Endothelial cell (in vitro differentiated cells): ENCODE measurements at places on chromosomes 6 and 20. TPM values are rescaled to one million over a fixed set of nuclear protein-coding genes. Genes with fewer than 3 reads are reported as not detected.
A peak's percentile ranks its signal among the peaks of the same experiment; 100 is the strongest.

The CYP21A2 gene
- 0.44 TPM for total RNA-seq

- H3K4me3 ChIP-seq: no peak overlapping the region
- no peak for DNase-seq
- H3K27me3 ChIP-seq: peaks cover 1% of the 10 kb centered on the region
- H3K27ac ChIP-seq: no peak overlapping the region
- H3K4me1 ChIP-seq: peaks cover 14% of the 10 kb centered on the region
These were observed 179.4 kb downstream of the FOXC1 start for GRCh38 chr6:1789092-1789491.

DNA sequence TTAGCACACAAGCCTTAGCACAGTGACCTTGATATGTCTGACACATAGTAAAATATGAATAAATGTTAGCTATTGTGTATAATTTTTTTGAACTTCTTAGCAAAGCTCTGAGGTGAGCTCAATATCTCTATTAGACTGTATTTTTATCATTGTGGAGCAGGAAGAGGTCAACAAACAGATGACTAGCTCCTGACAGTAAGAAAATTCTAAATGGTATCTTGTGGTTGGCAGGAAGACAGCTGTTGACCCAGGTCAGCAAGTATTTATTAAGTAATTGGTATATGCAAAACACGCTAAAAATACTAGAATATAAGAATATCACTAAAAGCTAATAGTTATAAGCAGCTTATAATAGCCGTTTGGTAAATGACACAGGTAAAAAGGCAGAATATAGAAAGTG, 77.5 kb upstream of the MARCKS start:
- no peak overlapping the region for H3K4me3 ChIP-seq
- H3K27me3 ChIP-seq: no peaks in the 10 kb centered on the region
- no peak for DNase-seq
- no peaks in the 10 kb centered on the region for H3K36me3 ChIP-seq

The ADAM33 gene
- 0.23 TPM for total RNA-seq

GRCh38 chr6:41236276-41236675, 8.1 kb downstream of the TREML4 start:
- DNase-seq: no peak
- H3K27me3 ChIP-seq: no peaks in the 10 kb centered on the region
- H3K36me3 ChIP-seq: no peaks in the 10 kb centered on the region
- peaks cover 15% of the 10 kb centered on the region for H3K4me1 ChIP-seq
- H3K4me3 ChIP-seq: no peak overlapping the region

- no peak overlapping the region for H3K27ac ChIP-seq
- peaks cover 8% of the 10 kb centered on the region for H3K4me1 ChIP-seq
- H3K27me3 ChIP-seq: no peaks in the 10 kb centered on the region
- DNase-seq: no peak
- no peak overlapping the region for H3K4me3 ChIP-seq
These were observed 4.0 kb upstream of the UBD start for GRCh38 chr6:29563435-29563965.

The C6orf132 gene
- 0.87 TPM for total RNA-seq

GRCh38 chr20:53763707-53764414, 170.2 kb upstream of the ZNF217 start:
- no peak for DNase-seq
- H3K27ac ChIP-seq: no peak overlapping the region
- H3K4me3 ChIP-seq: no peak overlapping the region

- no peak overlapping the region for H3K27ac ChIP-seq
- no peaks in the 10 kb centered on the region for H3K4me1 ChIP-seq
- no peaks in the 10 kb centered on the region for H3K36me3 ChIP-seq
These were observed 36.9 kb upstream of the RNF144B start for GRCh38 chr6:18350271-18350670.

The MEI4 gene
- 0.38 TPM for total RNA-seq

DNA sequence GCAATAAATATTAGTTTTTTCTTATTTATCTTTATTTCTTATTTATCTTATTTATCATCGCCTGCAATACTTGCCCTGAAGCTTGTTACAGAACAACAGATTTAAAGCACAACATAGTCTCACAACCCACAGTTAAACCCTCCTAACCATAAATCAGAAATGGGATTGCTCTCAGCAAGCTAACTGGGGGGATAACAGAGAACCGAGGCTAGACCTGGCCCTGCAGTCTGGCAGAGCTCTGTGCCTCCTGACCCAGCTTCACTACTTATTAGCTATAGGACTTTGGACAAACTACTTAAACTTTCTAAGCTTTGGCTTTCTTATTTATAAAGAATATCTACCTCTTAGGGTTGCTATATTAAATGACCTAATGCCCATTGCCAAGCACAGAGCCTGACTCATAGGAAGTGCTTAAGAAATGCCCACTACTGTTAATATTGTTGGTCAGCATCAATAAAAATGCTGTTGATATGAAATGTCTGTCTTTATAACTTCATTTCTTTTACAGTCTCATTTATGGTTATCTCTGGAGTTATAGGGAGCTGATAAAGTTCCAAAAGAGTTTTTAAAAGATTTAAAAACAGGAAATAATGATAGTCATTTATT, 87.9 kb upstream of the BEND6 start:
- peaks cover 17% of the 10 kb centered on the region for H3K4me1 ChIP-seq
- H3K36me3 ChIP-seq: no peaks in the 10 kb centered on the region
- H3K27ac ChIP-seq: no peak overlapping the region
- no peak overlapping the region for H3K4me3 ChIP-seq

The POFUT1 gene
- 43.5 TPM for total RNA-seq

The TRAPPC3L gene
- not detected for total RNA-seq

DNA sequence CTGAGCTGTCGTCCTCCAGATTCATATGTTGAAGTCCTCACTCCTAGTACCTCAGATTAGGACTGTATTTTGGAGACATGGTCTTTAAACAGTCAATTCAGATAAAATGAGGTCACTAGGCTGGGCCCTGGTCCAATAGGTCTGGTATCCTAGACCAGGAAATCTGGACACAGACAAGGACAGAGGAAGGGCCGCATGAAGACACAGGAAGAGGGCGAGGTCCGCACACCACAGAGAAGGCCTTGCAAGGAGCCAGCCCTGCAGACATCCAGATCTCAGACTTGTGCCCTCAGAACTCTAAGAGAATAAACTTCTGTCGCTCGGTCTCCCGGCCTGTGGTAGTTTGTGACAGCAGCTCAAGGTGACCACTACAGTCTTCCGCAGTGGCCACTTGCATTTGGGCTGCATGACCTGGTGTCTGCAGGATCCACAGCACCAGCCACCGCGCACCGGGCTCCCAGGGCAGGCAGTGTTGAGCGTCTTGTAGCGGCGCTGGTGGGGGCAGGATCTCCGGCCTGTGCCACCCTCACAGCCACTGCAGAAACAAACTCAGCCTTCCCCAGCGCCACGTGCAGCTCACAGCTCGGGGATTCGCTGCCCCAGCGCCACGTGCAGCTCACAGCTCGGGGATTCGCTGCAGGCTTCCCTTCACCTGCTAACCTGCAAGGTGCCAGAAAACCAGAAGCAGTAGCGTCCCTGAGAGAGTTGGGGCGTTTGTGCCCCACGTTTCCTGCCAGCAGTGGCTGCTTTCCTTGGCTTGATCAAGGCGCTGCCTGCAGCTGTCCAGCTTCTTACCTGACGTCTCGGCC, 6.0 kb upstream of the RBM38 start:
- H3K36me3 ChIP-seq: no peaks in the 10 kb centered on the region
- peaks cover 3% of the 10 kb centered on the region for H3K4me1 ChIP-seq
- no peak overlapping the region for H3K27ac ChIP-seq
- no peak for DNase-seq

The LHFPL5 gene
- total RNA-seq: not detected

DNA sequence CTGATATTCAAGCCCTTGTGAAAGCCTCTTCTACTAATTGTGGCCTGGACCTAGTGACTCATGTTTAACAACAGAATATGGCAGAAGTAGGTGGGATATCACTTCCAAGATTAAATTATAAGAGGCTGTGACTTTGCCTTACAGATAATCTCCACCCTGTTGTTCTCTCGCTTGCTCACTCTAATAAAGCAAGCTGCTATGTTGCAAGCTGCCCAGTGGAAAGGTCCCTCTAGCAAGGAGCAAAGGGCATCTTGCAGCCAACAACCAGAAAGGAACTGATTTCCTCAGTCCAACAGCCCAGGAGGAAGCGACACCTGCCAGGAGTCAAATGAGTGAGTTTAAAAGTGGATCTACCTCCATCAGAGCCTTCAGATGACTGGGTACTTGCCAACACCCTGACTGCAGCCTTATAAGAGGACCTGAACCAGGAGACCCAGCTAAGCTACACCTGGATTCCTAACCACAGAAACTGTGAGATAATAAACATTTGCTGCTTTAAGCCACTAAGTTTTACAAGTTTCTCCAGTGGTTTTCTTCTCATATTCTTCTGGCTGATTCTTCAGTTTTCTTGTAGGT, 112.6 kb downstream of the FRK start:
- no peaks in the 10 kb centered on the region for H3K4me1 ChIP-seq
- no peak overlapping the region for H3K27ac ChIP-seq

GRCh38 chr6:23228439-23229024, 659.2 kb downstream of the HDGFL1 start:
- DNase-seq: no peak
- no peak overlapping the region for H3K4me3 ChIP-seq
- no peaks in the 10 kb centered on the region for H3K27me3 ChIP-seq
- H3K36me3 ChIP-seq: peaks cover 4% of the 10 kb centered on the region
- H3K4me1 ChIP-seq: no peaks in the 10 kb centered on the region

The ELOVL4 gene
- total RNA-seq: 3.3 TPM

DNA sequence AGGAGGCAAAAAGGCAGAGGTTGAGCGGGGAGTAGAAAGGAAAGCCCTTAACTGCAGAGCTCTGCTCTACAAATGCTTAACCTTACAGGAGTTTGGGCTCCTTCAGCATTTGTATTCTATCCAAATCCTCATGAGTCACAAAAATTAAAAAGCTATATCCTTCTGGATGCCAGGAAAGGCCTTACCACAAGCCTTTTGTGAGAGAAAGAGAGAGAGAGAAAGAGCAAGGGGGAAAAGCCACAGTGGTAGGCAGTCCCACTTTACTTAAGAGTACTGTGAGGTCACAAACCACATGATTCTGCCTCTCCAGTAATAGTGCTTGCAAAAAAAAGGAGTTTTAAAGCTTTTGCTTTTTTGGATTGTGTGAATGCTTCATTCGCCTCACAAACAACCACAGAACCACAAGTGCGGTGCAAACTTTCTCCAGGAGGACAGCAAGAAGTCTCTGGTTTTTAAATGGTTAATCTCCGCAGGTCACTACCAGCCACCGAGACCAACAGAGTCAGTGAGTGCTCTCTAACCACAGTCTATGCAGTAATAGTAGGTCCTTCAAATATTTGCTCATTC, at the start of gene RUNX2:
TSS of gene RUNX2 (plus strand) at position 375 of the 567 bp plus-strand sequence. CDS start 397 bp downstream, outside the sequence.
- peak within 1 kb of the TSS; percentile 12 for H3K27ac ChIP-seq
- peaks cover 12% of the 10 kb centered on the region for H3K4me1 ChIP-seq
- no peaks in the 10 kb centered on the region for H3K36me3 ChIP-seq
- H3K27me3 ChIP-seq: no peaks in the 10 kb centered on the region

DNA sequence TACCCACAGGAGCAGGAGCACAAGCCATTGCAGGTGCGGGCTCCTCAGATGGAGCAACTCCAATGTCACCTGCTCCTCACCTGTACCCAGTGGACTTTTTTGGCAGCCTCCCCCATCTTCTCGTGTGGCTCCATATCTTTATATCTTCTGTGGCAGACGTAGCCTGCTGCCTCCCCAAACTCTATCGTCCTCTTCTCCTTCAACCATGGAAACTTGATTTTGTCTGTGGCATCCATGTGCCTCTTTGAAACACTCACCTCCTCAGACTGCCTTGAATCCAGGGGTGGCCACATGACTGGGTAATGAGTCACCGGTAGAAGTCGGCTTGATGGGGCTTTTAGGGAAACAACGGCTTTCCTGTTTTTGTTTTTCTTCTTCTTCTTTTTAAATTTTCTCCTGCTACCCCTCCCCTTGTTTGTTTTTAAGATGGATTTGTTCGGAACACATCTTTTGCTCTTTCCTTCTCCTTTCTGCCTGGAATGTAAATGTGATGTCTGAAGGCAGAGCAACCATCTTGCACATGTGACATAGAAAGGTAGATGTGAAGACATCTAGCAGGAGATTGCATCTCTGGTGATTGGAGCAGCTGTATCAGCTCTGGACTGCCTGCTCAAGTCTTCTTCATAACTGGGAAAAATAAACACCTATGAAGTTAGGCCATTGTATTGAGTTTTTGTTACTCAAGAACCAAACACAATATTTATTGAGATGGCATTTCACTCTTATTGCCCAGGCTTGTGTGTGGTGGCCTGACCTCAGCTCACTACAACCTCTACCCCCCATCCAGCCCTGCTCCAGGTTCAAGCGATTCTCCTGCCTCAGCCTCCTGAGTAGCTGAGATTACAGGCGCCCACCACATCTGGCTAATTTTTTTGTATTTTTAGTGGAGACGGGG, 69.9 kb upstream of the DDR1 start:
- peaks cover 13% of the 10 kb centered on the region for H3K4me1 ChIP-seq
- peak overlapping the region; percentile 38 for H3K27ac ChIP-seq
- no peaks in the 10 kb centered on the region for H3K36me3 ChIP-seq

The LIME1 gene
- total RNA-seq: 8.1 TPM

- H3K4me1 ChIP-seq: no peaks in the 10 kb centered on the region
- DNase-seq: no peak
- no peaks in the 10 kb centered on the region for H3K27me3 ChIP-seq
- no peaks in the 10 kb centered on the region for H3K36me3 ChIP-seq
These were observed 11.8 kb downstream of the MAS1 start for GRCh38 chr6:159902620-159903019.

DNA sequence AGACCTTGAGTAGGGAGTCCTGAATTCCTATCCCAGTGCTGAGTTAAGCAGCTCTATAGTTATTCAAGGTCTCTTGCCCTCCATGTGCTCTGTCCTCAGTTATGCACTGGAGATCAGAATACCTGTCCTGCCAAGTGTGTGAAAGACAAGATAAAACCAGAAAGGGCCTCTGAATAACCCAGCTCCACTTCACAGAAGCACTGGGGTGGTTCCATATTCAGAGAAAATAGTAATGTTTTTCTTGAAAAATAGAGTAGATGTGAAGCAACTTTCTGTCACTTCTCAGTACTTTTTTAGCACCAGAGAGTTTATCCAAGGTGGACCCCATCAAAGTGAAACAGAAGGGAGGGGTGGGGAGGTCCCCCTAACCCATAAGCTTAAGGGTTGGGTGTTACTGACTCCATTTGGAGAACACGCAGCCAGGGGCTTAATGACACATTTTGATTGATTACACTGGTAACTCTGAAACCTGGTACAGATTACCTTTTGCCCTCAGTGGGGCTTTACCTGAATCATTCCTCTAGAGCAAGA, 509.8 kb upstream of the JARID2 start:
- no peak overlapping the region for H3K4me3 ChIP-seq
- H3K27me3 ChIP-seq: no peaks in the 10 kb centered on the region
- DNase-seq: no peak
- H3K27ac ChIP-seq: no peak overlapping the region
- H3K4me1 ChIP-seq: peaks cover 14% of the 10 kb centered on the region

DNA sequence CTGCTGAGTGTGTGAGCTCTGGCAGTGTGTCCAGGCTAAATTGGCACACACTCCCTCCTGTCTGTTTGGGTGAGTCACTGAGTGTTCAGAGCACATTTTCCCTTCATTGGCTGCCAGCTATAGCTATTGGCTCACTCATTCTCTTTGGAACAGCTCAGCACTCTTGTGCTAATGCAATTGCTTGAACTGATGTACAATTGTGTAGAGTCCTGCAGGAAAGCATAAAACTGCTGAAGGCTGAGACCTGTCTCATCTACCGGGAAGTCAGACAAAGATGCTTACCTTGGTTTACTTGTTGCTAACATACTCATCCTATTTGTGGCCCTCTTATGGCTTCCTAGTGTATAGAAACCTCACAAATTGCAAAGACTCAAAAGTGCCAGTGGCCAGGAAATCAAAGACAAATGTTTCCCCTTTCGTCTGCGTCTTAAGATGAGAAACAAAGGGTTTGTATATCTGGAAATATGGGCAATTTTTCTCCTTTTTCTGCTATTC, 351.0 kb downstream of the BCKDHB start:
- no peak for DNase-seq
- no peak overlapping the region for H3K27ac ChIP-seq
- no peaks in the 10 kb centered on the region for H3K36me3 ChIP-seq
- H3K4me1 ChIP-seq: peaks cover 3% of the 10 kb centered on the region
